Transverse colon (tissue), 4 donors: ENCODE measurements at places on chromosomes 4 and X. TPM values are rescaled to one million over a fixed set of nuclear protein-coding genes. Genes with fewer than 3 reads are reported as not detected.

- no peaks in the 10 kb centered on the region for H3K4me1 ChIP-seq
- H3K36me3 ChIP-seq = no peaks in the 10 kb centered on the region
- H3K27ac ChIP-seq = peak overlapping the region; percentile 42
- no peaks in the 10 kb centered on the region for H3K27me3 ChIP-seq
Measured at GRCh38 chrX:72026341-72027023, 105.2 kb downstream of the RTL5 start.

- no peaks in the 10 kb centered on the region for H3K27me3 ChIP-seq
- no peak overlapping the region for H3K4me3 ChIP-seq
- no peak for DNase-seq
- no peak overlapping the region for H3K27ac ChIP-seq
- no peaks in the 10 kb centered on the region for H3K36me3 ChIP-seq
- no peaks in the 10 kb centered on the region for H3K4me1 ChIP-seq
Measured at GRCh38 chrX:119228512-119229252, 7.4 kb upstream of the PGRMC1 start.

GRCh38 chr4:154033921-154034320 lies 245.0 kb upstream of the SFRP2 start:
- no peak for DNase-seq
- no peak overlapping the region for H3K27ac ChIP-seq
- no peaks in the 10 kb centered on the region for H3K27me3 ChIP-seq
- H3K4me1 ChIP-seq = no peaks in the 10 kb centered on the region

GRCh38 chr4:112923516-112923915 lies 125.9 kb upstream of the ANK2 start:
- H3K27ac ChIP-seq = no peak overlapping the region
- no peak for DNase-seq
- H3K4me1 ChIP-seq = peaks cover 4% of the 10 kb centered on the region
- H3K36me3 ChIP-seq = no peaks in the 10 kb centered on the region

DNA sequence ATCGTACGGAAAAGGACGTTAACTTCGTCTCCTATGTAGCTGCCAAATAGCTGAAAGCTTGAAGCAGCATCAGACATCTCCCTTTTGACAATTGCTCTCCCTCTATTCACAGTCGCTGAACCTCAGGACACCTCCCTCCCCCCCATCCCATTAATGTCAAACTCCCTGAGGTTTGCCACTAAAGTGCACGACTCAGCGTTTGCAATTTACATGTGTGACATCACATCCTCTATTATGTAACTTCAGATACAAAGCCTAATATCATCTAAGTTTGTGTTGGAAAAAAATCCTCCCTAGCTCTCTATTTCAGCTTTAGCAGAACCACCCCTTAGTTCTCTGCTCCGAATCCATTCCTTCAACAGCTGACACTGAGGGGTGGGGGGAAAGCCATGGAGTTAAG lies 5.5 kb upstream of the NR3C2 start:
- H3K27me3 ChIP-seq = no peaks in the 10 kb centered on the region
- no peaks in the 10 kb centered on the region for H3K4me1 ChIP-seq
- no peak for DNase-seq
- no peak overlapping the region for H3K4me3 ChIP-seq
- H3K36me3 ChIP-seq = no peaks in the 10 kb centered on the region

DNA sequence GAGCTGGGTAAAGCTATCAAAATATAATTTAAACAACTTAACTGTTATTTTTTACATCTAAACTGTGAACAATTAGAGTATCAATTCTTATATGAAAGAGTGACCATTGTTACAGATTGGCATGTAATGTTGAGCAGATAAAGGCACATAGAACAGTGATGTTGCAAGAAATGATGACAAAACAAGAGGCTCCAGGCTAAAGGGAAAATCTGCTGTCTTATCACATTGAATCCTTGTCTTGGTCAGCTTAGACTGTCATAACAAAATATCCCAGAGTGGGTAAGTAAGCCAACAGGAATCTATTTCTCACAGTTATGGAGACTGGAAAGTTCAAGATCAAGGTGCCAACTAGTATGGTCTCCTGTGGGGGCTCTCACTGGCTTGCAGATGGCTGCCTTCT lies 154.1 kb upstream of the PPP3CA start:
- H3K36me3 ChIP-seq = no peaks in the 10 kb centered on the region
- H3K27ac ChIP-seq = no peak overlapping the region
- DNase-seq = no peak
- no peaks in the 10 kb centered on the region for H3K4me1 ChIP-seq
- H3K4me3 ChIP-seq = no peak overlapping the region

TNMD gene
- total RNA-seq = 1.1 TPM

INPP4B gene
- total RNA-seq = 18.3 TPM

CXCL1 gene
- total RNA-seq = 1.00 TPM
